ENCODE measurements at places on chromosomes 6 and 20.

- DNase-seq: peak; percentile 30
These were observed 598 bp downstream of the HLA-B start for GRCh38 chr6:31356216-31356945.

DNA sequence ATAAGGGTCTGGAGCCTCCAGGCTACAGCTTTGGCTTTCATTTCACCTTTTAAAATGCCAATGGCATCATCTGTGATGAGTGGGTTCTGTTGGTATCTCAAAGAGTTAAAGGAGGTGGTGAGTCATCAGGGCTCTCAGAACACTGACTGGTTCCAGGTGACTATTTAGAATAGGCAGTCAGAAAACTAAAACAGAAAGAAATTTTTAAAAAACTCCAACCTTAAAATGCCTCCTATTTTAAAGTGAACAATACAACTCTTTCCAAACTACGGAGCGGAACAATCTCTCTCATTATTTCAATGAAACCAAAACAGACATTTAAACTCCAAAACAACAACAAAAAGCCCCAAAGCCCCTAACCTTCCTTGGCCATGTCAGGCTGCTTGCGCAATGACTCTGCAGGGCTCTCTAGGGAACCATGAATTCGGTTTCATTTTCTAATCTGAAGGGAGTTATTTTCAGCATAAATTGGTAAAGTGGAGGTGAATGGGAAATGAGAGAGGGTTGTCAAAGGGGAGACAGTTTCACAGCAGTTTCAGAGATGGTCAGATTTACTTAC lies 194.9 kb downstream of the KIF6 start:
- no peak for DNase-seq

- DNase-seq: no peak
These were observed 2.0 kb downstream of the SUN5 start for GRCh38 chr20:33002087-33002808.

DNA sequence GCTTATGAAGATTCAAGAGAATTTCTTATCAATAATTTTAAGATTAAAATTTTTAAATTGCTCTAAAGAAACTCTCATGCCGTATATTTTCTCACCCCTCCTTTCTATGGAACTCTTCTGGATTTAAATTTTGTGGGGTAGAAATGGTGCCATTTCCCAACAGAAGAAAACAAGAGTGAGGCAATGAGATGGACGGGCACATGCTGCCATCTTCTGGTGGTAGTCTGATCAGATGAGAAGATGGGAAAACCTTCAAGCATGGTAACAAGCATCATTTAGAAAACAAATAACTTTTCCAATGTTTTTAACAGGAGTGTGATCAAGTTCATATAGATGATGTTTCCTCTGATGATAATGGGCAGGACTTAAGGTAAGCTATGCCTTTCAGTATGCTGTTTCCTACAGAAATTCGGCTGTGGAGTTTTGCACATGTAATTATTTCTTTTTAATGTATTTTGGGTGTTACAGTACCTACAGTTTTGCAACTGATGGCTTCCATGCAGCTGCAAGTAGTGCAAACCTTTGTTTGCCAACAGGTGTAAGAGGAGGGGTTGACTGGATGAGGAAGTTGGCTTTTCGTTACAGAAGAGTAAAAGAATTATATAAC lies 271.4 kb downstream of the EYA4 start:
- DNase-seq: peak; percentile 10

- DNase-seq: no peak
These were observed 2.3 kb downstream of the CCND3 start for GRCh38 chr6:41939176-41939847.

DNA sequence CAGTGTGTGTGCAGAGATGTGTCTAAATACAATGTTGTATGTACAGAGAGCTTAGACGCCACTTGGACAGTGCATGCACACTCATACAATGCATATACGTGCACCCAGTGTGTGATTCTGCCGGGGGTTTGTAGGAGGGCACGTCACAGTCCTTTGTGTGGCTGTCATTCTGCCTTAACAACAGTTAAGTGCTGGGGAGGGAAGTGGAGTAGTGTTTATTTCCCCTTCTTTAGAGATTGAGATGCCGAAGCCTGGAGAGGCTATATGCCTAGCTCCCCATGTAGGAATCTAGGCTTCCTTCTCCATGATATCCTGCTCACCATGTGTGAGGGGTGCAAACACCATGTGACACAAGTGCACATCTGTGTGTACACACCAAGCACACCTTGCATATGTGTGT lies 38.2 kb downstream of the MDFI start:
- no peak for DNase-seq

GRCh38 chr20:50876816-50877215 lies 54.4 kb downstream of the ADNP start:
- no peak for DNase-seq

DNA sequence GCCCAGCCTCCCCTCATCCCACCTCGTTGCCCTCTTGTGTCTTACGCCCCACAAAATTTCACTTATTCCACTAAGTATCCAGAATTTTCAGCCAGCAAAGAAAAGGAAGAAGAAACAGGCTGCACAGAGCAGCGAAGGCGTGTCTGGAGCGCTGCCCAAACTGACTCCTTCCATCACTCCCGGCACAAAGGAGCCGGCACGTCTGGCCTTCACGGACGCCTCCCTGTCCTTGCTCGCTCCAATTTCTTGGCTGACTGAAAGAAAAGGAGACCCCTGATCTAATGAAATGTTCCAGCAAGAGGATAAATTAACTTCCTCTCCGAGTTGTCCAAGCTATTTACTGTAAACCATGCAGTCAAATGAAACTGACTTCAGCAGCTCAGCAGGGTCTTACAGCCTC lies 152.3 kb upstream of the CDH4 start:
- no peak for DNase-seq

DNA sequence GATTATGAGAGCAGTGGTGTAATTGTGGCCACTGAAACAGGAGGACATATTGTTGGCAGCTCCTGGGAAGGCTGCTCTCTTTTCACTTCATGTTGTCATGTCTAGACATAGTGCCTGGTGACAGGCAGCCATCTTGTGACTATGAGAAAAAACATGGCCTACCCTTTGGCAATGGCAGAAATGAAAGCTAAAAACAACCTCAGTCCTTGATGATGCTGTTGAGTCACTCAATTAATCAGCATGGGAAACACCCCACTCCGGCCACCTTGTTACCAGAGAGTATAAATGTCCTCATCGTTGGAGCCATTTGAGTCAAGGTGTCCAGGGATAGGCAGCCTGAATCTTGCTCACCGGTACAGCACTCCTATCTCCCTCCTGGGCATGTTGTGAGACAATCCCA lies 31.2 kb upstream of the HMGA1 start:
- DNase-seq: no peak

DNA sequence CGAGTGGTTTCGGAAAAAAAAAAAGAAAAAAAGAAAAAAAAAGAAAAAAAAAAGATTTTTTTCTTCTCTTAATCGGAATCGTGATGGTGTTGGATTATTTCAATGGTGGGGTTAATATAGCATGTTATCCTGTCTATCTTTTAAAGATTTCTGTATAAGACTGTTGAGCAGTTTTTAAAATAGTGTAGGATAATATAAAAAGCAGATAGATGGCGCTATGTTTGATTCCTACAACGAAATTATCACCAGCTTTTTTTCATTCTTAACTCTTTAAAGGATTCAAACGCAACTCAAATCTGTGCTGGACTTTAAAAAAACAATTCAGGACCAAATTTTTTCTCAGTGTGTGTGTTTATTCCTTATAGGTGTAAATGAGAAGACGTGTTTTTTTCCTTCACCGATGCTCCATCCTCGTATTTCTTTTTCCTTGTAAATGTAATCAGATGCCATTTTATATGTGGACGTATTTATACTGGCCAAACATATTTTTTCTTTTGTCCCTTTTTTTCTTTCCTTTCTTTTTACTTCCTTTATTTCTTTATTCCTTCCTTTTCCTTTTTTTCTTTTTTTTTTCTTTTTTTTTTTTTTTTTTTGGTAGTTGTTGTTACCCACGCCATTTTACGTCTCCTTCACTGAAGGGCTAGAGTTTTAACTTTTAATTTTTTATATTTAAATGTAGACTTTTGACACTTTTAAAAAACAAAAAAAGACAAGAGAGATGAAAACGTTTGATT lies 3.6 kb downstream of the SOX4 start:
- DNase-seq: no peak

DNA sequence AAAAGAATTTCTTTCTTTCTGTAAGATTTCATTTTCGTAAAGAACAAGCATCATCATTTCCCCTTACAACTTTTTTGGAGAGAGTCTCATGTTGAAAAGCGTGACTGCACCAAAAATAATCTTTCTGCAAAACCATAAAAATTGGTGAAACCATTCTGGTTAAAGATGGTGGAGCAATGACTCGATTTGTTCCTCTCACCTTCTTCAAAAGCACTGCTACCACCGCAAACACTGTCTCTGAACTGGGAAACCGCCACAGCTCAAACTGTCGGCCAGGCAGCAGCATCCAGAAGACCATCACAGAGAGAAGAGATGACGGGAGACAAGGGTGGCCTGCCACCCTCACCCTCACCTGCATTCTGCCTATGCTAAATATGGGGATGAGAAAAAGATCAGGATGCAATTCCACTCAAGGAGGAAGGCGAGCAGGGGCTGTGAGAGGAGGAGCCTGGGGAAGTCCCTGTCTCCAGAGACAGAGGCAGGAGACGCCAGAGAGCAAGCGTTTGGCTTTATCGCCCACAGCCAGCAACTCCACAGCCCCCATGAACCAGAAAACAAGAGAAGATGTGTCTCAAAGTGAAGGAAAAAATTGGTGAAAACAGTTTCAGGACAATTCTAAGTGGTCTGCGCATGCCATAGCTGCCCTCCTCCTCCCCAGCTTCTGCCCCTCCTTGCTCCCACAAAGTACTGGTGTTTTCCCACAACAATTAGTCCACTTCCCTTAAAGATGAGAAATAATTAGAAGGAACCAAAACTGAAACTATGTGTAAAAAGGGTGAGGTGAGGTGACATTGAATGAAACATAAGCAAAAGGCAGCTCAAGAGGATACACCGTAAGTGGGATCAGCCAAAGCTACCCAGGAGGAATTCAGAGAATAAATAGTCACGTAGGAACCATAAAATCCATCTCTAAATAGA lies 255.5 kb downstream of the KIF16B start:
- no peak for DNase-seq

DNA sequence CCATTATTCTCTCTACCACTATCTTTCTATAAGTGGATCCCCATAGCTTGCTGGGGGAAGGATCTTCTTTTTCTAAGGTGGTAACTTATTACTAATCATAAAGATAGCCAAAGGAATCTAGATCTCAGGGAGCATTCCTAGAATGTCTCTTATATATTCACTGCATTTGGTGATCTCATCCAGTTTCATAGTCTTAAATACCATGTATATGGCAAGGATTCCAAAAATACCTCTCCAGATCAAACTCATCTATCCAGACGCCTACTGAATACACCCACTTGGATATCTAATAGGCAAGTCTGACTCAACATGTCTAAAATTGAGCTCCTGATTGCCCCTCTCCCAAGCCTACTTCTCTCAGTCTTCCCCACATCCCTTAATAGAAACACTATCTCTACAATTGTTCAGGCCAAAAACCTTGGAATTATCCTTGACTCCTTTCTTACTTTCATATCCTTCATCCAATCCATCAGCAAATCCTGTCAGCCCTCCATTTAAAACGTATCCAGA lies 264.4 kb downstream of the HACE1 start:
- DNase-seq: no peak

- DNase-seq: no peak
These were observed 104.0 kb downstream of the PHACTR3 start for GRCh38 chr20:59708326-59708725.

- DNase-seq: no peak
These were observed 266.1 kb upstream of the ARID1B start for GRCh38 chr6:156511051-156511450.

DNA sequence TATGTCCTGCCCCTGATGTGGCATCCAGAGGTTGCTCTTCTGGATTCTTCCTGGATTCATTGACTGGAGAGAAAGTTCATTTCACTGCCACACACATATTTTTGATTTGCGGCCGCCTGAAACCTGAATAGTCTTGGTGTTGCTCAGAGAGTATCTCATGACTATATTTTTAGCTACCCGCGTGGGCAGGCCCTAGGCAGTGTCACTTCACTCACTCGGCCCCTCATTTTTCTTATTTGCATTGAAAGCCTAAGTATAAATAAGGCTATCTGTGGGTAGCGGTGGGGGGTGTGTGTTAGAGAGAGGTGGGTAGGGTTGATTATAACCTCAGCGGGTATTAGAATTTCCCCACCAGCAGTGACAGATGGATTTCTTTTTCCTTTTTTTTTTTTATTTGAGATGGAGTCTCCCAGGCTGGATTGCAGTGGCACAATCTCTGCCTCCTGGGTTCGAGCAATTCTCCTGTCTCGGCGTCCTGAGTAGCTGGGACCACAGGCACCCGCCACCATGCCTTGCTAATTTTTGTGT lies 113.5 kb downstream of the JARID2 start:
- no peak for DNase-seq

GRCh38 chr20:57384953-57385761 lies 6.0 kb upstream of the RBM38 start:
- no peak for DNase-seq

GRCh38 chr6:157596461-157596860 lies 215.5 kb downstream of the ZDHHC14 start:
- no peak for DNase-seq

GRCh38 chr6:34093854-34094430 lies 51.9 kb downstream of the GRM4 start:
- no peak for DNase-seq

DNA sequence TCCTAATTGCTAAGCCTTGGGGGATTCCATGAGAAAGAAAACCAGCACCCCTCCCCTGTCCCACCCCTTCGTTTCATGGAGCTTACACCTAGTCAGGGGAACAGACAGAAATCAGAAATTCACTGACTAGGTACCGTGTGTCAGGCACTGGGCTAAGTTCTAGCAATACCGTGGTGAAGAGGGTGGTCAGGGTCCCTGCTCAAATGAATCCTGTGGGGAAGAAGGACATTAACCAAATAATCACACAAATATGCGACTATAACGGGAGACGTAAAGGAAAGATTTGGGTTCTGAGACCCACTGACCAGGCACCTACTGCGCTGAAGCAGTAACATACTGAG lies 65.1 kb upstream of the TOP1 start:
- no peak for DNase-seq

- no peak for DNase-seq
These were observed 55.4 kb downstream of the PSMG4 start for GRCh38 chr6:3314176-3314575.

GRCh38 chr6:25122622-25123237 lies 156.4 kb upstream of the CARMIL1 start:
- DNase-seq: no peak

- DNase-seq: no peak
These were observed 115.3 kb upstream of the TRAF3IP2 start for GRCh38 chr6:111720931-111721496.

GRCh38 chr6:131828951-131829350 lies 21.1 kb downstream of the ENPP1 start:
- no peak for DNase-seq

- DNase-seq: no peak
These were observed 299.3 kb downstream of the NRN1 start for GRCh38 chr6:5707281-5708045.

GRCh38 chr6:170367241-170367640 lies 60.7 kb downstream of the FAM120B start:
- no peak for DNase-seq

GRCh38 chr6:130946076-130946475 lies 117.0 kb downstream of the EPB41L2 start:
- no peak for DNase-seq

- no peak for DNase-seq
These were observed 18.3 kb downstream of the ZMYND8 start for GRCh38 chr20:47338131-47338628.

All from stimulated activated CD4-positive, alpha-beta T cell treated with anti-CD3 and anti-CD28 coated beads, Interleukin-2, amount 100 ng/mL, for 48 hours (primary cell).